Lung (tissue), 17 donors: ENCODE measurements at places on chromosomes 2 and 18.

DNA sequence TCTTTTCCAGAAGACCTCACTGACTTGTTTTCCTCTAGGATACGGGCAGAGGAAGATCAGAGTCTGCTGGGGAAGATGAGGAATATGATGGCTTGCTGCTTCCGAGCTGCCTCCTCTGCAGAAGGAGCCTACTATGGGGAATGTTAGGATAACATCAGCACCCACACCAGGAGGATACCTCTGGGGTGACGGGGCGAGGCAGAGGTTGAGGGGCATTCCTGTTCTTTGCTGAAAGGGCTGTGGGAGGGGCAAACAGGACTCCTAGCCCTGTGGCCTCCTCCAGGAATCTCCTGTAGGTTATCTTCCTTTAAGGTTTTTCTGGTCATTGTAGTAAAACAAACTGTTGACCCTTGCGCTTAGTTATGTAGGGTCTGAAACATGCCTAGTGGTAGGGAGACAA is 102.5 kb downstream of the CRIM1 start:
- no peak for DNase-seq

- DNase-seq: no peak
Observed at GRCh38 chr2:102522890-102523289, 49.9 kb downstream of the SLC9A4 start.

DNA sequence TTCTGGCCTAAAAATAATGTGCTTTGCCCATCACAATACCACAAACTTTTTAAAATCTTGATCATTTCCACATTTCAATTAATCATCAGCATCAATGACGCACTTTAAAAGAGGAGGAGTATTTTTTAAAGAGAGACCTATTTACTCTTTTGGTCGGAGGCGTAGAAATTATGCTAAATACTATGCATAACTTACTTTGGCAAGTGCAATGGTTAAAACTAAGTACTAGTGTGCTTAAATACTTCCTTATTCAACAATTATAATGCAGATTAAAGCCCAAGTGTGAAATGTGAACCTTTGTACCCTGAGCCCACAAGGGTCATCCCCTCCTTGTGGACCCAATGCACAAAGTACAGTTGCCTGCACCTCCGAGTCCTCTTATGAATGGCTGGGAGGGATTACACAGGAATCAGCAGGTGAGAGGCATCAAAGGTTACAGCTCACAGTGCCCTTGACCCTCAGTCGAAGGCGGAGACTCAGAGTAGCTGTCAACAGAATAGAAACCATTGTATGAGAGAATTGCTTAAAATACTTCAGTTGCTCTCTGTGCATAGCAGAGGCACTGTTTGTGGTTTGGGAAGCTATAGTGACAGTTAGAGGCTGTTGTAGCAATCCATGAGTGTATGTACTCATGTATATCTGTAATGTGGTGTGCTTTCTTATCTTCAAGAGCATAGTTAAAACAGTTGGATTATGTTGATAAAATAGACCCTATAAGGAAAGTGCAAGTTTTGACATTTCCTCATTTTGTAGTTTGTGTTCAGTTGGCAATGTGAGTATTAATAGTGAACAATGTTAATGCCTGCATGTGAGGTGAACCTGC is 151.7 kb upstream of the ITGA4 start:
- peak; percentile 20 for DNase-seq

DNA sequence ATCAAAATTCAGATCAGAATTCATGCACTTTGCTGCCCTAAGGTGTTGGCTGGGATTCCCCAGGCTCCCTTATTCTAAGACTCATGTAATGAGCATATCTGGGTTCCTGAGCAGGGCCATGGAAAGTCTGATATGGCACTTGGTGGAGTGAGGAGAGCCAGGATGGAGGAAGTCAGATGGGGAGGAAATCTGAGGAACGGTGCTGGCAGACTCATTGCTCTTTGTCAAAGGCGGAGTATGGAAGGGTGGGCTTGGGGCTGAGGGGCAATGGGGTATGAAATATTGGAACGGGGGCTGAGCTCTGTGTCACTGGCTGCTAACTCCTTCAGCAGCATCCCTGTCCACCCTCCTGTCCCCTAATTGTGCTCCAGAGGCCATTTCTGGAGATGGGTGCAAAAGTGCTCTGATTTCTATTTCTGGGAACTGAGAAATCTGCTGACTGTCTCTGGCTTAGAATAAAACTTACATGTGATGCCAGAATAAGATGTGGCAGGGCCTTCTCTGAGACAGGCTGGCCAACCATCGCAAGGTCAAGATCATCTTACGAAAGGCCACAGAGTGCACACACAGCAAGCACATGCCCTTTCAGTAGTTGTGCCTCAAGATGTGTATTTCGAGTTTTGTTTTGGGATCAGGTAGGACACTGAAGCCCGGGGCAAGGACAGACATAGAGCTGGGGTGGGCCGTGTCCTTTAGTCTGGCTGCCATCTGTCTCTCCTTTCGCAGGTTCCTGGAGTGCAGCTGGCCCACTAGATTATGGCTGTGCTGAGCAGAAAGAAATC is 480.0 kb upstream of the HS6ST1 start:
- DNase-seq: no peak

GRCh38 chr2:168215813-168216212 is 31.6 kb downstream of the STK39 start:
- DNase-seq: no peak
